ENCODE measurements at places on chromosomes 5 and 9.

DNA sequence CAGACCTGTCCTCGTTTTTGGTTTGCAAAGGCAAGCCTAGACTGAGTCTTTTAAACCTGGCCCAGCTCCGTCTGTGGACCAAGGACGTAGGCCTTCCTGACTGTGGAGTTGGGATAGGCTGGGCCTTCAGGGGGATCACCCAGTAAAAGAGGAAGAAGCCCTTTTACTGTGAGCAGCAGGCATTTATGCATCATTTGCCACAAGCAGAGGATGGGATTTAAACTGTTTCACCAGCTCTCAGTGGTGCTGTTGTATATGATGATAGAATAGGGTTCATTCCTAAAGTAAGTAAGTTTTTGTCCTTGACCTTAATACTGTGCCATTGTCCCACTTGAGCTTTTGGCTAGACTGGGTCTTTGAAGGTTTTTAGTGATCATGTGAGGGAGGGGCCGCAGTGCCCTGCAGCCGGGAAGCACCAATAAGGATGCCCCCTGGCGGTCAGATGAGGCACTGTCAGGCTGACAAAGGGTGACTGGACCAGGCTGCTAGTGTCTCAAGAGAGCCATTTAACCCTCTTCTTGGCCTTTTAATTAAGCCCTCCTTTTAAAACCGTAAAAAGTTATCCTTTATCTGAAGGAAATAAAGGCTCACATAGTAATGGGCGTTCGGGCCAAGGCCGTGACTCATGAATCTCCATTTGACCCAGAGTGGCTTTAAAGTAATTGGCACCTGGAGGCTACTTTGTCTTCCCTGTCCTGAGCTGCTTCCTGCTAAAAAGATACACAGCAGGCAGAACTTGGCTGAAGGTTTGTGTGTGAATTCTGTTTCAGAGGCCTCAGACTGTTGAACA, 74.0 kb downstream of the UBAP1 start:
- DNase-seq: no peak

GRCh38 chr5:141815051-141815795, 63.0 kb downstream of the PCDH1 start:
- no peak for DNase-seq

- no peak for DNase-seq
Observed at GRCh38 chr5:41815261-41815660, 55.0 kb downstream of the OXCT1 start.

- no peak for DNase-seq
Observed at GRCh38 chr5:179904463-179905160, 3.1 kb downstream of the TBC1D9B start.

- no peak for DNase-seq
Observed at GRCh38 chr5:80204808-80205614, 50.8 kb downstream of the SERINC5 start.

GRCh38 chr5:159609359-159609758, 279.1 kb upstream of the IL12B start:
- no peak for DNase-seq

DNA sequence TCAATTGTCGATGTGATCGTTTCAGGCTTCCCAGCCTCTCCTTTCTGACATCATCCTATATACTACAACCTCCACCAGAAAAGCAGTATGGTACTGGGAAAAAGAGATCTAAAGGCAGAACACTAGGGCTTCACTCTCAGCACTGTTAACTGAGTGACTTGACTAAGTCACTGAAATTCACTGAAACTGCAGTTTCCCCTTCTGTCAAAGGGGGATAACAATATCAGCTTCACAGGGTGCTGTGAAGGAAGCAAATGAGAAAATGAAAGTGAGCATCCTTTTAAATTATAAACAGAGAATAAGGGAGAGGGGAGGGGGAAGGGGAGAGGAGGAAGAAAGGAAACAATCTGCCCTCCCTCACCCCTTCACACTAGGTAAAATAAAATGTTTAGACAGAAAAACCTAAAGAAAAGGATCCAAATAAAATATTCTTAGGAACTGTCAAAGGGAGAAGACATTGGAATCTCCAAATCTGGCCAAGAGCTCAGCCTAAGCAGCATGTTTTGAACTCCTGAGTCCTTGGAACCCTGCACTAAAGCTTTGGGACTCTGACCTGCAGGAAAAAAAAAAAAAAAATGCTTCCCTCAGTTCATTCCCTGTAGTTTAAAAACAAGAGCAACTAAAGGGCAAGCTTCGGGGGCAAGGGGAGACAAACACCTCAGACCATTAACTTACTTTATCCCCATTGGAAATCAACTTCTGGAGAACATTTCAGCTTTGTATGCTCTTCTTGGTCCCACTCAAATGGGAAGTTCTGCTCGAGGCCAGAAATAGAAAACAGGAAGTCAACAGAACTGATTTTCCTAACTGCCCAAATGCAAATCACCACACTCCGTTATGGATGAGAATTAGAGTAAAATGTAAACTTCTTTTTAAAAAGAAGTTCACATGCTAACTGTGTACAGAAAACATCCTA, 178.3 kb downstream of the DEPDC1B start:
- DNase-seq: no peak

GRCh38 chr5:134463991-134464760, 52.5 kb upstream of the CDKN2AIPNL start:
- no peak for DNase-seq

DNA sequence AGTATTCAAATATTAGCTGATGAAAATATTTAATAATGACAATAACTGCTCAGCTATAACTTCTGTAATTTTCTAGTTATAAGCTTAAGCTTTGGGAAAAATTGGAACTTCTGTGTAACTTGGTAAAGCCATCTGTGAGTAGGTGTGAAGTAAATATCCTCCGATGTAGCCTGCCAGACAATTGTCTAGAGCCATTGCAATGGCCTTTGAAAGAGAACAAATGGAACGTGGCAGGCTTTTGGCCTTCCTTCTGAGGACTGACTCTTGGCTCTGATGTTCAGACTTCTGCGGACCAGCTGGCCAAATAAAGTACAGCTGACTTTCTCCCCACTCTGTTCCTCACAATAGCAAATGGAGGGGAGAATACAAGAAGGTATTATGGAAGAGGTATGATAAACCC, 203.4 kb upstream of the NMUR2 start:
- DNase-seq: no peak

GRCh38 chr5:33973271-33973670, 11.2 kb downstream of the SLC45A2 start:
- no peak for DNase-seq

GRCh38 chr5:135535820-135536801, at the start of gene NEUROG1:
NEUROG1 (minus strand) TSS chr5:135535964; CDS start chr5:135535690, 274 bp downstream.
- DNase-seq: peak; percentile 20

DNA sequence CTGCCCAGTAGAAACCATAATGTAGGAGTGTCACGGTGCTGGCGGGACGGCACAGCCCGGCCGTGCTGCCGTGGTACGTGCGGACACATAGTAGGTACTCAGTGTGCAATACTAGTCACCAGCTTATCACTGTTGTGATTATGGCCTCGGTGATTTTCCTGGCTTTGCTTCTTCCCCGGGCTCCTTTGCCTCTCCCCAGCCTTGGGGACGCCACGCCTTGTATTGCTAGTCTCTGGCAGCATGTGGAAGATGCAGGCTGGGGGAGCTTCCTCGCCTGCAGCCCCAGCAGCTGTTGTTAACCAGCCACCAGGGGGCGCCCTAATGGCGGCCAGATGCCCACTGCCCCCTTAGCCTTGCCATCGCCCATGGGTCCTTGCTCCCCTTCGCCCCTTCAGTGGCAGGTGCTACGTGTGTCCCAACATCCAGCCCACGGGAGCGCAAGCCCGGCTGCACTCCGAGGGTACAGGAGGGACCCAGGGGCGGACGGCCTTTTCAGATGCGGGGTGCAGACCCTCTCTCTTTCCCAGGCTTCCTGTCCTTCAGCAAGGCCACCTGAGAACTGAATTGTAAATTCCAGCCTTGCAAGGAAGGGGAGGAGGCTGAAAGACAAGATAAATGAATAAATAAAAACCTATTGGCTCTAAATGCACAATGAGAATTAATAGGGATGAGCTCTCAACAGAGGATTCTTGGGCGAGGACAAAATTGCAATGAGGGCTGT, 8.0 kb downstream of the NTNG2 start:
- peak; percentile 34 for DNase-seq

DNA sequence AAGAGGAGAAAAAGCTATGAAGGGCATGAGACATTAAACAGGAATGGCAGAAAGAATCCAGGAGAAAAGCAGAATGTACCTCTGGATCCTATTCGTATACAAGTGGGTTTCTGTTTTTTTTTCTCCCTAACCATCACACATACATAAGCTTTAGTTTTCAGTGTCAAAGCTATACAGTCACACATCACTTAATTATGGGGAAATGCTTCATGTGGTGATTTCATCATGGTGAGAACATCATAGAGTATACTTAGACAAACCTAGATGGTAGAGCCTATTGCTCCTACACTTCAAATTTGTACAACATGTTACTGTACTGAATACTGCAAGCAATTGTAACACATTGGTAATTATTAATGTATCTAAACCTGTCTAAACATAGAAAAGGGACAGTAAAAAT, 290.6 kb downstream of the AOPEP start:
- no peak for DNase-seq

DNA sequence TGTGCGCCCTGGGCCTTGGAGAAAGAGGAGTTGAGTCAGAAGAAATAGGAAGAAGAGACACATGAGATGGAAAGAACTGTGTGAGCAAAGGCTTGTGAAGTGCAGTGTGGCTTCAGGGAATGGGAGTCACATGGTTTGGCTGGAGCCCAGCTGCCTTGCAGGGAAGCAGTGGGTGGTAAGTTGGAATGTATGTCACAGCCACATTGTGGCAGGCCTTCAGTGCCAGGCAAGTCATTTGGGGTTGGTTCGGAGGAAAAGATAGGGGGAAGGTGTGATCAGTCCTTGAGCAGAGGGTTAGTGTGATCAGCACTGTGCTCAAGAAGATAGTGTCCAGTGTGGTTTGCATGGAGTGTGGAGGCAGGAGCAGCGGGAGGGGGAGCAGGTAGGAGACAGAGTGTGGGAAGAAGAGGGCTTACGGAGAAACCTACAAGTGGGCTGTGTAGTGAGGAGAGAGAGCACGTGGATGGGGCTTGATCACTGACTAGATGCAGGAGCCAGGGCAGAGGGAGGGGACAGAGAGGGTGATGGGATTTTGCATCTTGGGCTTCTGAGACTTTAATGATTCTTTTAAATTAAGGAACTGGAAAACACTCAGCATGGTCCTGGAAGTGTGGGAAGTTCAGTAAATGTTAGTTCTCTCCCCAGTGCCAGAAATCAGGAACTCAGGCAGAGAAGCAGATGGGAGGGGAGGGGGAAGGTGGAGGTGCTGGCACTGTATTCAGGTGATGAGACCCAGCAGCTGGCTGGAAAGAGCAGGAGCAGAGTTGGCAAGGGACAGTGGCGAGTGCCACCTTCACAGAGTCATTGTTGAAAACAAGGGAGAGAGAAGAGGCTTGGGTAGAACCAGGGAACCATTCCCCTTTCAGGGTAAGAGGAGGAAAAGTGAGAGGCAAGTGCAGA, 46.6 kb downstream of the ARHGAP26 start:
- peak; percentile 46 for DNase-seq

DNA sequence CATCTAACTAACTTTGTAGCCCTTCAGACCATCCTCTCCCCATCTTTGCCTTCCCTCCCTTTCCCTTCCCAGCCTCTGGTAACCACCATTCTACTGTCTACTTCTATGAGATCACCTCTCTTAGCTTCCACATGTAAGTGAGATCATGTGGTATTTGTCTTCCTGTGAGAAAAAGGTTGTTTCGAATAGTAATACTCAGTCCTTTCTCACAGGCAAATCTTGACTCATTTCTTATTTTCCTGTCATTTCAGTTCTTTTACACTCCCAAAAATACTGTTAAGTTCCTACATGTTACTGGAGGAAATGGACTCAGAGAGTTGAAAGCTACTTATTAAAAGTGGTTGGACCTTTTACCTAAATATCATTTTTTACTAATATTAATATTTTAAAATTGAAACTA, 82.1 kb downstream of the SLF1 start:
- DNase-seq: no peak

DNA sequence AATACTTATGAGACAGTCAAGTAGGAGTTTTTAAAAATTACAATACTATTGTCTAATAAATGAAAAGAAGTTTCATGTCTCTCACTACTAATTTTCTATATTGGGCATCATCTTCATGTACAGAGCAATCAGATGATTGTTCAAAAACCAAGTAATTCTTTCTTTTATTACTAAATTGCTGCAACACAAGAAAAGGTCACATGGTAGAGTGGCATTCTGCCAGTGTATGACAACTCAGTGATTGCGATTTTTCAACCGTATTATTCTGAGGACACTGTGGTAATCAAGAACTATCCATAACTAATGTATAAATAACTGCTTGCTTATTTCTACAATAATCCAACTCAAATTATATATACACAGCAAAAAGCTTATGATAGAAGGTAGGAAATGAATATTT, 96.7 kb upstream of the GRHPR start:
- no peak for DNase-seq

GRCh38 chr5:141646026-141646425, 5.2 kb downstream of the FCHSD1 start:
- DNase-seq: no peak

DNA sequence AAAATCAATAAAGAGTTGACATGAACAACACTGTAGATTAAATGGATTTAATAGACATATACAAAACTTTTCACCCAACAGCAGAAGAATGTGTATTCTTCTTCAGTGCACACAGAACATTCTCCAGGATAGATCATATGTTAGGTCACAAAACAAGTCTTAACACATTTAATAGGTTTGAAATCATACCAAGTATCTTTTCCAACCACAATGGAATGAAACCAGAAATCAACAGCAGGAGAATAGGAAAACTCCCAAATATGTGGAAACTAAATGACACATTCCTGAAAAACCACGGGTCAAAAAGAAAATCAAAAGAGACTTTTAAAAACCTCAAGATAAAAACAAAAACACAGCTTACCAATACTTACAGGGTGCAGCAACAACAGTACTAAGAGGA, 790.1 kb upstream of the ZNF608 start:
- DNase-seq: no peak

DNA sequence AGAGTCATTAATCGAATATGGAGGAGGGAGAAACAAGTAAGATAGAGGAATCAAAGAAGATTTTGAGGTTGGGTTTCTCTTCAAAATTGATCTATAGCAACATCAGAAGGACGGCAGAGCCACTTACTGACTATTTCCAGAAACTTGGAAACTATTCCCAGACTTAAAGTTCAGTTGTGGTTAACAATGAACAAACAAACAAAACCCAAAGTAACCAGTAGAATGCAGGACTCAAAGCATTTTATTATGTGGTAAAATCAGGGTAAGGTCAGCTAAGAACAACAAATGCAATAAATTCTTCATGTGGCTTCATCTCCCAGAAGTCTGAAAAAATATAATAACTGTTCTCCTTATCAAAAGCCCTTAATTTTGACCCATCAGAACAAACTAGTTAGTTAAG, 54.9 kb upstream of the OSMR start:
- no peak for DNase-seq

GRCh38 chr9:134328341-134328840, 2.1 kb downstream of the RXRA start:
- DNase-seq: no peak

All from NCI-H2029 (cell line).